ENCODE measurements at places on chromosomes 2 and 18.

- no peak for DNase-seq
Observed at GRCh38 chr2:160751021-160751420, 257.4 kb upstream of the RBMS1 start.

GRCh38 chr2:45301307-45302277, 292.3 kb upstream of the SIX2 start:
- DNase-seq: no peak

DNA sequence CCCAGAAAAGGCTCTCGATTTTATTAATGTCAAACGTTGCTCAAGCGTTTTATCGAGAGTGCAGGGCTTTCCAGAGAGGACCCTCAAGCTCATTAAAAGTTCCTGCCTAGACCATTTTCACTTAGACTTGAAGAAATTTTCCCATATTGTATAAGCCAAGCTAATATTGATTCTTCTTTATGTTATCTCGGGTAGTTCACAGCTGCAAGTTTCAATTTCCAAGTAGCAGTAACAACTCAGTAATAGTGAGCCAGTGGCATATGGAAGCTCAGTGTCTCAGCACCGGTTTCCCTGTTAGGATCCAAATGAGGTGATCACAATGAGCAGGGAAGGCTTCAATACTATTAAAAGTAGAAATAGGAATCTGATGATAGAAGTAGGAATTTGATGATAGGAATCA, 274.5 kb downstream of the TMX3 start:
- DNase-seq: no peak

- DNase-seq: no peak
Observed at GRCh38 chr2:109648041-109648527, 33.9 kb downstream of the SOWAHC start.

GRCh38 chr2:60535685-60536312, 17.7 kb downstream of the BCL11A start:
- DNase-seq: no peak

DNA sequence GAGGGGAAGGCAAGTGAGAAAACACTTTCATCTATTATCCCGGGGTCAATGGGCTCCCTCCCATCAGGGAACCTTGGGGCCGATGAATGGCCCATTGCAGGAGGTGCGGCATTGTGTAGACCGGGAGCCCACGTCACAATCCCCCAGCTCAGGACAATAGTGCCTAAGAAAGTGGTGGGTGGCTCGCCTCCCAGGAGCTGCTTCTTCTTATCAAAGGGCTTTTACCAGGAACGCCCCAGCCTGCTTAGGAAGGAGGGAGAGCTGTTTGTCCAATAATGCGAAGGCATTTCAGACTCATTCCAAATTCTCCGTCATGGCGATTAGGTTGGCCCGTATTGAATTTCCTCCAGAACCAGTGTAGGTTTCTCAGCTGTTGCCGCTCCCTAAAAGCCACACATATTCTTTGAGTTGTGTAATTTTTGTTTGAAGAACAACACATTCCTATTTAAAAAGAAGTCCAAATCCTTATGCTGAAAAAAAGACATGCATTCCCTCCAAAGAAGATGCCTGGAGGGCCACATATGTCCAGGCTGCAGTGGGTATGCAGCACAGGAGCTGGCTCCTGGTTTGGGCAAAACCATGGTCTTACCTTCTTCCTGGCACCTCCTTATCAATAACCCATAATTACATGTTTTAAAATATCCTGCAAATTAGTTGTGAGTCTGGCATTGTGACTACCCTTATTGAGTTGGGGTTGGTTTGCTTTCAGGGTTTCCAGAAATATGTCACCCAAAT, 264.7 kb downstream of the MYCN start:
- DNase-seq: no peak

DNA sequence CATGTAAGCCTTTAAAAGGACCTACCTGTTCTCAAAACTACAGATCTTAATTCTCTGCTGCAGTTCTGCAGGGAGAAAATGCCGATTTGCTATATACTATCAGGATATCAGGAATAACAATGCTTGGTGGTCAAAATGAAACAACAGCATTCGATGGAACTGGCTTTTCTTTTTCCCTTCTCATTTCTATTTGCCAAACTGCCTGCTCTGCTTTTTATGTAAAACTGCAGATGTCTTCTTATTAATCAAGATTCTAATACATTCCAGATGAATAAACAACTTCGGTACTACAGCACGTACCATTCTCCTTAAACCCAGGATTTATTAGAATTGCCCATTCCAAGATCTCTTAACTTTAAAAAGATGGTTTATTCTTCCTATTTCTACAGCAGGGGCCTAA, 100.9 kb downstream of the ZNF521 start:
- no peak for DNase-seq

Measured in HepG2 (cell line).